PC-3 (cell line): ENCODE measurements at places on chromosomes 16 and 17.

GRCh38 chr17:72560303-72561247, 439.8 kb downstream of the SOX9 start:
- peaks cover 15% of the 10 kb centered on the region for H3K4me1 ChIP-seq
- no peaks in the 10 kb centered on the region for H3K27me3 ChIP-seq
- no peak overlapping the region for H3K4me3 ChIP-seq

- no peaks in the 10 kb centered on the region for H3K27me3 ChIP-seq
- H3K4me3 ChIP-seq, result no peak overlapping the region
- H3K36me3 ChIP-seq, result no peaks in the 10 kb centered on the region
- peaks cover 13% of the 10 kb centered on the region for H3K4me1 ChIP-seq
Measured at GRCh38 chr16:81097230-81097629, 1.0 kb upstream of the GCSH start.

DNA sequence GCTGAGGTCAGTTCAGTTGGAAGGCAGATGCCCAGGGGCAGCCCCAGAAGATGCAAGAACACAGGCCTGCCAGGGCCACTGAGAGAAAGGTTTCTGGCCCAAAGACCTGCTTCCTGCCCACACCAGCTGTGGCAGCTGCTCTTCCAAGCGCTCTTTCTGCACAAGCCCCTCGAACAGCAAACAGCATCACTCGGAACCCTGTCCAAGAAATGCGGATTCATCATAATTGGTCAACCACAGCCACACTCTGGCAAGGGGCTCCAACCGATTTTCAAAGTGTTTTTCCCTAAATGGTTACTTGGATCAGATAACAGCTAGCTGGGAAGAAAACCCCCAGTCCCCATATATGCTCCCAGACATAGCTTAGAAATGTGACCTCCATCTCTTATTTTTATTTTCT, 71.1 kb upstream of the DNAH17 start:
- H3K4me1 ChIP-seq, result no peaks in the 10 kb centered on the region
- H3K27ac ChIP-seq, result no peak overlapping the region
- H3K4me3 ChIP-seq, result no peak overlapping the region
- no peak for DNase-seq
- peaks cover 21% of the 10 kb centered on the region; the same call in 1 of the 2 replicates for H3K27me3 ChIP-seq

- no peak overlapping the region for H3K4me3 ChIP-seq
- H3K27me3 ChIP-seq, result peaks cover 36% of the 10 kb centered on the region
Measured at GRCh38 chr16:86403541-86404163, 106.7 kb upstream of the FOXF1 start.

DNA sequence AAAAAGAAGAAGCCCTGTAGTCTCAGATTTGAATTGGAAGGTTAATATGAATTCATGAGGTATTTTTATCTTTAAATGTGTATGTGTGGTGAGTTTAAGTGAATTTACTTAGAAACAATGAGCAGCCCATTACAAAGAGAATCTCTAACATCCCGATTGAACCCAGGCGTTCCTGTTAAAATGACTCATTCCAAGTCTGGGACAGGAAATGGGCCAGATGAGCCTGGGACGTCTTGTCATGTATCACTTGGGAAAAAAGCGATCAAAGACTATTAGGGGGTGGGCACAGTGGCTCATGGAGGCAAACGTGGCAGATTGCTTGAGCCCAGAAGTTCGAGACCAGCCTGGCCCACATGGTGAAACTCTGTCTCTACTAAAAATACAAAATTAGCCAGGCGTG, 81.6 kb downstream of the SEC14L1 start:
- no peaks in the 10 kb centered on the region for H3K4me1 ChIP-seq
- no peak overlapping the region for H3K27ac ChIP-seq
